ENCODE measurements at places on chromosomes 7 and 10.

DNA sequence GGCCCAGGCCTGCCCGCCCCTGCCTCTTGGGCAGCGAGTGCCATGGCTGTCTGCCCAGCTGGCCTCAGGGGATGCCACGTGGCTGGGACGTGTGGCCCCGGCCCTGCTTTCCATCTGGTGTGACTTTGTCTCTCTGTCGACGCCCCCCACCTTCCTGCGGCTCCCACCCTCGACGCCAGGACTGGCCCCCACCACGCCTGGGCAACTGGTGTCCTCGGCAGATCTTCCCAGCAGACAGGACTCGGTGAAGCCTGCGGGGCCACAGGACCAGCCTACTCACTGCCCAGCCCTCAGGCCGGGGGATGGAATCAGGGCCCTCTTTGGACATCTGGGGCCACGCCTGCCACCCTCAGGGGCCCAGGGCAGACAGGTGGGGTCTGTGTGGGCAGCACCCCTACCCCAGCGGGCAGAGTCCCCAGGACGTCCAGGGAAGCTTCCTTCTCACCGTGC lies 55.1 kb downstream of the UNCX start:
- DNase-seq: no peak

DNA sequence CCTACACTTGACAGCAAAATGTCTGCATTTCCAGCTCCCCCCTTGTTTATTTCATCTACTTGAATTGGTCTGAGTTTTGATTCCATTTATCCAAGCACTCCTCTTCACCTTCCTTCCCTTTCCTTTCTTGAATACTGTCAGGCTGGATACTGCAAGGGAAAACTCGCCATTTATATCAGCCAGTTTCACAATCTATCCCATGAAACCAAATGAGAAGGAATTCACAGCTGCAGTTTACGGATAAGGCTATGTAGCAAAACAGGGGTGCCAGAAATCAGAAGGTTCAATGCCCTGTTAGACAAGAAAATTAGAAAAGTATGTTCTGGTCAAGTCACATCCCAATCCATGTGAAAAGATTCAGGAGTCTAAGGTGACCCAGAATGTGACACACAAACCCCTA lies 28.1 kb downstream of the CCDC6 start:
- no peak for DNase-seq

GRCh38 chr7:117119192-117119924 lies 166.1 kb downstream of the ST7 start:
- peak; percentile 43 for DNase-seq

DNA sequence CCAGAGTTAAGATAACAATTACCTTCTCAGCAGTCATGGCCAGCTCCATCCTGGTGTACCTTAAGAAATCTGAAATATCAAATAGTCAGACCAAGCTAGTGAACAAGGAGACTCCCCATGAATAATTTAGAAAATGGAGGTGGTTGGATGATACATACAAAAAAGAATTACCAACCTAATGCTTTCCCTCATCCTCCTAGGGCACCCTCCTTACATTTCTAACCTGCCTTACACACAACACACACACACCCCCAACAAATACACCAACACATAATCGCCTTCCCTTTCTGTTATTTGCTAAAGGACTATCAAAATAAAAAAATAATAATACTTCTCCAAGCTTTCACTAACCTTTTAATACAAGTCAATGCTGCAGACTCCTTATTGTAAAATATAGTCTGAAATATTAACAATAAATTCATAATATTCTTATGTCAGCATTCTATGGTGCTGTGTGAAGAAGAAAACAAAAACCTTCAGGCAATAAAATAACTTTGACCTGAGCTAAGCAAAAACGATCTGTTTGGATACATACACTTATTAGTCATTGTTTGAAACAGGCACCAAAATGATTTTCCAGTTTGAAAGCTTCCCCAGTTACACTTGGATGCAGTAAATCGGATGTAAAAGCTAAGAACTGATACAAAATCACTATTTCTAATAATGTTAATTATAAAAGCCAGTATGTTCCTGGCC lies 3.4 kb downstream of the TWIST1 start:
- no peak for DNase-seq

DNA sequence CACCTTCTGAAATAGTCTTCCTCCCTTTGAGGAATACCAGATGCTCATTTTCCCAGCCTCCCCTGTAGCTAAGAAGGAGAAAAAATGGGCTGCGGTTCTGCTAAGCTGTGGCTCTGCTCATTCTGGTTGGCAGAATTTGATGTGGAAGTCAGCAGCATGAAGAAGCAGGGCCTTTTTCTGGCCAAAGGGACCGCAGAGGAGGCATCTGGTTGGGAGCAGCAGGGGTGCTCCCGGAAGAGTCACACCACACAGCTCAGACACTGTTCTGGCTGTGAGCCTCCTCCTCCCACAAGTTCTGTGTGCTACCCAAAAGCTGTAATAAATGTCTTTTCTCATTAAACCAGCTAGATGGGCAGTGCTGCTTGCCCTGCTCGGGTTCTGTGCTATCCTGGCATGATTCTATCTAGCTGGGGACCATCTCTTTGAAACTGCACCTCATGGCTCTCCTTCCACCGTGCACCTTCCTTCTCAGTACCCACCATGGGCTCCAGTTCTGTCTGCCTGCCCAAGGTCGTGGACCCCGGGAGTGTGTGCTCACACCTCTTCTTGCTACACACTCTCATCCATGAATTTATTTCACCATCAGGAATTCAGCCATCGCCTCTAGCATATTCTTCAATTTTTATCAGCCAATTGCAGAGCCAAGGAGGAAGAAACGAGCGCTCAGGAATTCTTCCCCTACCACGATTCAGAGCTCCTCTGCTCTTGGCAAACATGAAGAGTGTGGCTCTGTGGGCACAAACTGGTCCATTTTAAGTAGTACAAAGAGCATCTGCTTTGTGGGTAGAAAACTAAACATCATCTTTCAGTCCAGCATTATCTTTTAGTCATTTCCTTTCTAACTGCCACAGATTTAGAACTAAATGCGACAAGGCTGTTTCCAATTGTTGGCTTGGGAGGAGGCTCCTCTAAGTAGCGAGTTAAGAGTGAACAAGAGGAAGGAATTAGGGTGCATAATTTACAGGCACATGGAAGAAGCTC lies 76.9 kb downstream of the FAM171A1 start:
- DNase-seq: no peak

- no peak for DNase-seq
These were observed 6.0 kb upstream of the ZDHHC4 start for GRCh38 chr7:6571160-6571779.

- no peak for DNase-seq
These were observed 428 bp downstream of the CALML5 start for GRCh38 chr10:5498791-5499492.

DNA sequence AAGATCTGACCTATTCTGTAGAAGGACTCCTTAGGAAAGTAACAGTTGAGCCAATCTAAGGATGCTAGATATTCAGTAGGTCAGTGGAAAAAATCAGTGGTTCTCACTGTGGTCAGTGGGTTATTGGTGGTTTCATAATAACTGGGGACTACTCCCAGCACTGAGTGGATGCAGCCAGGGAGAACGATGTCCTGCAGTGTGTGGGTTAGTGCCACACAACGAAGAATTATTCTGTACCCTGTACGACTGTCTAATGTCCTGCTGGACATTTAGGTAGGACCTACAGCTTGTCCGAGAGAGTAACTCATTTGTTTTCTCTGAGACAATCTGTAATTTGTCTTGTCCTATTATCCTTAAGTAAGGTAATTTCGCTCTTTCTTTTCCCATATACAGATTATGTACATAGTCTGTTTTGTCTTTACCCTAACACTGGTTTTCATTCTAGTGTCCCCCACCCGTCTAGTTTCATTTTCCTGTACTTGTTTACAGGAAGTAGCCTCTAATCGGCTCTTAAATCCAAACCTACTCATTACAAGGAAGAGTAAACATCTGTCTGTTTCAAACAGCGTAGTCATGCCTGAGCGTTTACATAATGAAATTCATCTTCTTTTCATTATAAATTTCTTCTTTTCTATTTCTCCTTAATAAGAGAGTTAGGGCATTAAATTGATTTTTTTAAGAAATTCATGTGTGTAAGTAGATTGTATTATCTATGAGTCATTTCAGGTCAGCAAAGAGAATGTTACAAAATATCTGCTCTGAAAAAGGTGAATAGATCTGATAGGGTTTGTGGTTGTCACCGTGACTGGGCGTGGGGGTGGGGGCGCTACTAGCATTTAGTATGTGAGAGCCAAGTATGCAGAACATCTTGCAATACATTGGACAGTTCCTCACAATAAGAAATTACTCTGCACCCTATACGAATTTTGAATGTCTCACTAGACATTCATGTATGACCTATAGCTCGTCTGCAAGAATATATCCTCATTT lies 8.3 kb upstream of the ZC3HAV1L start:
- no peak for DNase-seq

- no peak for DNase-seq
These were observed 19.4 kb upstream of the ADGRA1 start for GRCh38 chr10:133068111-133069032.

GRCh38 chr10:15461353-15462108 lies 90.4 kb upstream of the FAM171A1 start:
- DNase-seq: no peak

DNA sequence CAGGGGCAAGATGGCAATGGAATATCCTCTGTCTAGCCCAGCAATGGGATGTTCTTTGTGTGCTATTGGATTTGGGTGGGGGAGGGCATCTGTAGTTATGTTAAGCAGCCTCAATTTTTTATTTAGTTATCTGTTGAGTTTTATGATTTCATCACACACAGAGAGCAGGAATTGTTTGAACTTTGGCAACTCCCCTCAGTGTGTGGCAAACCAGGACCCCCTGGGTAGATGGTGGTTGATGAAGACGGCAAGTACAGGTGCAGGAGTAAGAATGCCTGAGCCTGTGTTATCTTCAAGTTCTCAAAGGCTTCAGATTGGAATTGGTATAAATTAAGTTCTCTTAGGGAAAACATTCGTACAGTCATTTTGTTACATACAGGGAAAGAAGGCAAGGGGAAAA lies 142.4 kb upstream of the SAMD8 start:
- DNase-seq: no peak

GRCh38 chr7:128833148-128833945 lies 3.1 kb downstream of the FLNC start:
- DNase-seq: peak; percentile 27

DNA sequence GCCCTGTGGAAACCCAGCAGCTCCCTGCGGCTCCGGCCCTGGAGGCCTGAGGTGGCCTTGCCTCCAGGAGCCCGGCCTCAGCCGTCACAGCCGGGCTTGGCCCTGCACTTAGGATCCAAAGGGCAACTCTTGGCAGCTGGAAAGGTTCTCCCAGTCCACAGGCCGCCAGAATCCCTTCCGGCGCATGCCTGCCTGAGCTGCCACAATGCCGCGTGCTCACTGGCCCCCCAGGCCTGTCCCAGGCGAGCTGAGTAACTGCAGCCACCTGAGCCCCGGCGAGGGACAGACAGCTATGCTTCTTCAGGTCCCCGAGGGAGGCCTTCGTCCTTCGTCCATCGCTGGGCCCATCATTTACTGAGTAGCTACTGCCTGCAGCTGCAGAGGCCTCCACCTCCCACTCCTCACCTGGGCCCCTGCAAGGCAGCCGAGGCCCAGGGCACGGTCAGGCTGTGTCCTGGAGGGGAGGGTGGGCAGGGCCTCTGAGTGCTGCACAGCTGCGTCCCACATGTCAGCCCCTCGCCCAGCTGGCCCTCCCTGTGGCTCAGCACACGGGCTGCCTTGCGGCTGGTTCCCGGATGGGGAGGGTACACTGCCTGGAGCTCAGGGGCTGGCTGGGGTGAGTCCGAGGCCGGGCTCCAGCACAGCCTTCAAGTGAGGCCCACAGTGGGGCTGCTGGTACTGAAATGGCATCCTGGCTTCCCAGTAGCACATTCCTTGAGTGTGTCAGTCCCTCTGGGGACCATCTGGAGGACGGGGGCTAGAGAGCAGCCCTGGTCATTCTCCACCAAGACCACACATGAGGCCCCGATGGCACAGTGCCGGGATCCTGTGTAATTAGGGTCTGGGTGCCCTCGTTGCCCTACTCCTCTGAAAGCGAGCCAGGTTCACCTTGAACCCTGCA lies 172.5 kb downstream of the ELFN1 start:
- DNase-seq: no peak

DNA sequence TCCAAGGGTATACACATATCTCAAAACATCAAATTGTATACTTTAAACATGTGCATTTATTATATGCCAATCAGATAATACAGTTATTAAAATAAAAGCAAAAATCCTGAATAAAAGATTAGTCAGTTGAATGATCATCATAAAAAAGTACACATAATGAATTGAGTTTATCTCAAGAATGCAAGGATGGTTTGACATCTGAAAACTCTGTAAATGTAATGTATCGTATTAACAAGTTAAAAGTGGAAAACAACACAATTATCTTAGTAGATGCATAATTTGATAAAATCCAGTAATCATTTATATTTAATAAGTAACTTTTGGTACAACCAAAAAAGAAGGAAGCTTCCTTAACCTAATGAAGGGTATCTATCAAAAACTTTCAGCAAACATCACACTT lies 86.6 kb downstream of the COL28A1 start:
- no peak for DNase-seq
